ENCODE measurements at places on chromosomes 11 and 22.

GRCh38 chr22:23970816-23971486, 3.3 kb downstream of the DDT start:
- DNase-seq = no peak

- no peak for DNase-seq
Measured at GRCh38 chr22:50053861-50054260, 4.2 kb downstream of the TTLL8 start.

GRCh38 chr11:975827-976226, 50.2 kb downstream of the AP2A2 start:
- DNase-seq = no peak

DNA sequence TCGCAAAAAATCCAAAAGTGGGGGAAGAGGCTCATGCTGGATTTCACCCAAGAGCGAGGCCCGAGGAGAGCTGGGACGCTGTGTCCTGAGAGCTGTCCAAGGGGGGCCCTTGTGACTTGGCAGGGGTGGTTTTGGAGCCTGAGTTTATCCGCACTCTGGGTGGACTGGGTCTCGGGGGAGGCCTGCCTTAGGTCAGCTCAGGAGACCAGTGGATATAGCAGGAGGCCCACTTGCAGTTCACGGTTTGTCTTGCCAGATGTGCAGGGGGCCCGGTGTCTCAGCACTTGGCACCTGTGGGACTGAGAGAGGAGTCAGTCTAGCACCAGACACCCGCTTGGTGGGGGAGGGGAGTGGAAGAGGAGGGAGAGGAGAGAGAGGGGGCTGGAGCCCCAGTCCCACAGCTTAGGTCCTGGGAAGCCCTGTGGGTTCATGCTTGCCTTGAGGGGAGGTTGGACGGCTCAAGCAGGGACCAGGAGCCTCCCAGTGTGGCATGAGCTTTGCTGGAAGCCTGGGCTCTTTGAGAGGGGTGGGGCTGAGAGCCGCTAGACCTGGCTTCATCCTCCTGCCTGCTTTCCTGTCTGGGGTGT, 33.4 kb downstream of the PARVB start:
- no peak for DNase-seq

- DNase-seq = no peak
Measured at GRCh38 chr11:119316729-119317591, at the start of gene MCAM. MCAM (minus strand) TSS chr11:119317130; CDS start chr11:119317101, 29 bp downstream.

GRCh38 chr11:96161307-96162089, 181.5 kb downstream of the MAML2 start:
- DNase-seq = no peak

GRCh38 chr11:122900587-122901202, 18.1 kb downstream of the JHY start:
- no peak for DNase-seq

GRCh38 chr11:910044-910588, 494 bp downstream of the CHID1 start:
- no peak for DNase-seq

DNA sequence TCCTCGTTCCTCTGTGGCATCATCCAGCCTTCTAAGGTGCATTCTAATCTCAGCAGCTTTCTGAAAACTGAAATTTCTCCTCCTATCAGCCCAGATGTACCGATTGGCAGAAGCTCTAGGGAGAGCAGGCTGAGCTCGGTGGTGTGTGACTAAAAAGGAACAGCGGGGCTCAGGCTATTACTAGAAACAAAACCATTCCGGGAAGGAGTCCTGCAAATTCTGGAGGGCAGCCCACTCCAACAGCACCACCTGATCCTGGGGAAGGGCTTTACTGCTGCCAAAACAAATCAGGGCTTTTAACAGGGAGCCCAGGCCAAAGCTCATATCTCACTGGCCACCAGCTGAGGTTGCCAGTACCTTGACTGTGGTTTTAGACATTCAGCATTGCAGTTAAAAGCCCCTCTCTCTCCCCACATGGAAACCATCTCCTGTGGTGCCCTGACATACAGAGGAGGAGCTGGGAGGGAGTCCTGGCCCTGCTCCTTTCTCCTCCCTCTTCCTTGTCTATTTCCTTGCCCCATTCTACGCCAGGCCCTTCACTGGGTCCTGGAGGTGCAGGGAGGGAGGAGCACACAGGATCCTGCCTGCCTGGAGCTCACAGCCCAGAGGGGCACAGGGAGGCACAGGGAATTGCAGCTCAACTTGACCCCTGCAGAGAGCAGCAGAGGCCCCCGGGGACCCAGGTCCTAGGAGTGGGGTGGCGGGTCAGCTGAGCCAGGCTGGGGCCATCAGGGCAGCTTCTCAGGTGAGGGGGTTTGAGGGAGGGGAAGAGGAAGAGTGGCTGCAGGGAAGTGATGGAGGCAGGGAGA, 889 bp downstream of the PLAAT4 start:
- DNase-seq = no peak

GRCh38 chr11:59262177-59262818, 49.6 kb upstream of the MPEG1 start:
- no peak for DNase-seq

GRCh38 chr11:45158891-45159605, 12.6 kb downstream of the PRDM11 start:
- no peak for DNase-seq

- DNase-seq = no peak
Measured at GRCh38 chr11:123694551-123694950, 40.1 kb upstream of the SCN3B start.

GRCh38 chr22:30439836-30440235, 14.3 kb downstream of the MTFP1 start:
- DNase-seq = no peak

DNA sequence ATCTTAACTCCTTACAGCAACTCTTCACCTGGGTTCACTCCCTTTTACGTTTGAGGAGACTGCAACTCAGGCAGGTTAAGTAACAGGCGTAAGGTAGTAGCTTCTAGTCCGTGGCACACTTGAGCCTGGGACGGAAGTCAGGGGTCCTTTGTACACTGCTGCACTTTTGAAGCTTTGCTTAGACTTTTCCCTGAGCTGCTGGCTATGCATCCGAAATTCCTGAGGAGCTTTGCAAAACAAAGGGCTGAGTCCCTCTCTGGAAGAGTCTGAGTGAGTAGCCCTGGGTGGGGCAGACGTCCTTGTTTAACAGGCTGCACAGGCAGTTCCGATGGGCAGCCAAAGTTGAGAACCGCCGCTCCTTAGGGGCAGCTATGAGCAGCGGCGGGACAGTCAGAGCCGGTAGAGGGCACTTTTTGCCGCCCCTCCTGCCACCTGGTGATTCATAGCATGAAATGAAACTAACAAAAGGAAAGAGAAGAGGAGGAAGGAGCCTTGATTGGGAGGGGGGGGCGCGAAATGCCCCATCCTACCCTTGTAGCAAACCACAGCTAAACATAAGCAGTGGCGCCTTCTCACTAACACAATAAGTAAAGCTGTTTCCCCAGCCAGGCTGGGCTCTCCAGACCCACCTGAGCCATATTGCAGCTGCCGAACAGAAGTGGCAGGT, 1.4 kb downstream of the TMEM109 start:
- DNase-seq = peak; percentile 76

DNA sequence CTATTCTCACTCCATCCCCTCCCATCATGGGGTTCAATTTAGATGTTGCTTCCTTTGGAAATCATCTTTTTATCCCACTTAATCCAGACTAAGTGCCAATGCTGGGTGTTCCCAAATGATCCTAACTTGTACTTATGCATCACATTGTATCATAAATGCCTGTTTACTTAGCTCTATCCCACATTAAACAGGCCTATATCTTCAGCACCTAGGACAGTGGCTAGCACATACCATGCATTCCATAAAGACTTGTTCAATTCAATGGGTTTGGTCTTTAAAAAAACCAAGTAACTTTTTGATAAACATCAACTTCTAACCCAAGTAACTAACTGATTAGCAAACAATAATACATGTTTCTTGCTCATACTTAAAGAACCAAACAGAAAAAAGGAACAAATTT, 40.6 kb downstream of the RSF1 start:
- DNase-seq = no peak

DNA sequence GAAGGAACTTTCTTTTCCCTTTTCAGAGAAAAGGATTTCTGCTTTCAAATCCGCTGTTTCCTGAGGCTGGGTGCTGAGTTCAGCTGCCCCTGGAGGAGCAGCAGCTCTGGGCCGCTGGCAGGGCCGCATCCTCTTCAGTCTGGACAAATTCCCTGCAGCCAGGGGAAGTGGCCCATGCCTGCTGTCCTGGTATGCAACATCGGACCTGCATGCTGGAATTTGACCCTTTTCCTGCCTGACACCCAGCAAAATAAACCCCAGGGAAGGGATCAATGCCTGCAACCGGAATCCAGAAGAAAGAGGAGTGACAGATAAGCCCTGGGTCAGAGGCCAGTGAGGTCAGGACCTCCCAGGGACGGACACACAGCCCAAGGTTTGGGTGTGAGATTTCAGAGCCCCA, 54.1 kb upstream of the LINC01488 start:
- DNase-seq = no peak

DNA sequence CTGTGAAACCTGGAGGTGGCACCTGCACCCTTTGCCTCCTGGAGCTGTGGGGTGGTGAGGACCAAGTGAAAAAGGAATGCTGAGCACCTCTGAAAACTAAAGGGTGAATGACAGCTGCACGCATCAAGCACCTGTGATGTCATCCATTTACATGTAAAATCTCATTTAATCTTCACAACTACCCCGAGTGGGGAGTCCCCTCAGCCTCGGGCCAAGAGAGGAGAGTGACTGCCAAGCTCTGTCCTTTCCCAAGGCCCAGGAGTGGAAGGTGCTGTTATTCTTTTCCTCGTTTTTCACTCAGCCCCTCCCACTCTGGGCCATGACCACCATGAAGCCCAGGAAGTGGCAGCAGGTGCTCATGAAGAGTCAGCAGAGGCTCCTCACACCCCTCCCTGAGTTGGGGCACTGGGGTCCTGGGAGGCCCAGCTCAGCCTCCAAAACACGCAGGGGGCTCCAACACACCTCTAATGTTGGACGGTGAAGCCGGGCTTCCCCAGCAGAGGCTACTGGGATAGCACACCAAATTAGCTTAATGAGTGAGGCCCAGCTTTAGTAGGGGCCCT, 35.7 kb downstream of the NECTIN1 start:
- DNase-seq = no peak

DNA sequence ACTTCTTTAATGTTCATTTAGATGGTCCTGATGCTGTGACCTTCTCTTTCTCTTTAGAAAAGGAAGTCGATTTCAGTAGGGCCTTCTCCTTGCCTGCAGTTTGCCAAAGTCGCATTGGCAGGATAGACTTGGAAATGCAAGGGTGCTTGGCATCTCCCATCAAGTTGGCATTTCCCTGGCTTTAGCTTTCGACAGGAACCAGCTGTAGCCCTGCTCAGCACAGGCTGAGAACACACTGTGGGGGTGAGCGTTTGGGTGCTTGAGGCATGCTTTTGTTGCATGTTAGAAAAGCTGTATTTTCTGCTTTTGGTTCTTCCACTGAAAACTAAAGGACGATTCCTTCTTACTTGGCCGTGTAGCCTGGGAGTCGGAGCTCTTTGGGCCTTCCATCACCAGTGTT, 37.7 kb downstream of the LDLRAD3 start:
- DNase-seq = no peak

DNA sequence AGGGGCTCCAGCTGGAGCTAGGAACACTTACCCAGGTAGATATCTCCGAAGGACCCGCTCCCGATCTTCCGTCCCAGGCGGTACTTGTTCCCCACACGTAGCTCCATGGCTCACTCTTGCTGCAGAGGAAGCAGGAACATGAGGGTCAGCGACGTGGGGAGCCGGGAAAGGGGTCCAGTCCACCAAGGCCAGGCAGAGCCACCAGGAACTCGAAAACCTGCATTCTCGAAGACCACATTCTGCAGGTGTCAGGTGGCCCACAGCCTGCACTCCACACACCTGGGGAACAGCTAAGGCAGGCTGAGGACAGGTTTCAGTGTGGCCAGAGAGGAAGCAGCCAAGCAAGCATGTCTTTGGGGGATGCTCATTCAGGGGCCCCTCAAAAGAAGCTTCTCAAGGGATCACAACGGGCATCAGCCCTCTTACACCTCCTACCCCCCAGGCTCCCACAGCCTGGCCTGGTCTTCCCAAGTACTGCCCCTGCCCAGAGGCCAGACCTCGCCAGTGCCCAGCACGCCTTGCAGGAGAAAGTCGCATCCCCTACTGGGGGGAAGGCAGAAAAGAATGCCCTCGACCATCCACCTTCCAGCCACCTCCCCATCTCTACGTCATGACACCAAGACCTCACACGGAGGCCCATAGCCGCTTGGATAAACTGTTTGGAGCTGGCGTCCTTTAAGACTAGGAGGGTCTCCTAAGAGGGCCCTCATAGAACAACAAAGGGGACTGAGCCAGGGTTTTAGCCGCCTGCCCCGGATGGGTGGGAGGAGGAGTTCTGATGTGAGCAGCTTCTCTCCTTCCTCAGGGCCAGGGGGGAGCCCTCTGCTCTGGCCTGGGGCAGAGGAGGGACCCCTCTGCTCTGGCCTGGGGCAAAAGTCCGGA, 2.9 kb downstream of the CSNK1E start:
- no peak for DNase-seq

DNA sequence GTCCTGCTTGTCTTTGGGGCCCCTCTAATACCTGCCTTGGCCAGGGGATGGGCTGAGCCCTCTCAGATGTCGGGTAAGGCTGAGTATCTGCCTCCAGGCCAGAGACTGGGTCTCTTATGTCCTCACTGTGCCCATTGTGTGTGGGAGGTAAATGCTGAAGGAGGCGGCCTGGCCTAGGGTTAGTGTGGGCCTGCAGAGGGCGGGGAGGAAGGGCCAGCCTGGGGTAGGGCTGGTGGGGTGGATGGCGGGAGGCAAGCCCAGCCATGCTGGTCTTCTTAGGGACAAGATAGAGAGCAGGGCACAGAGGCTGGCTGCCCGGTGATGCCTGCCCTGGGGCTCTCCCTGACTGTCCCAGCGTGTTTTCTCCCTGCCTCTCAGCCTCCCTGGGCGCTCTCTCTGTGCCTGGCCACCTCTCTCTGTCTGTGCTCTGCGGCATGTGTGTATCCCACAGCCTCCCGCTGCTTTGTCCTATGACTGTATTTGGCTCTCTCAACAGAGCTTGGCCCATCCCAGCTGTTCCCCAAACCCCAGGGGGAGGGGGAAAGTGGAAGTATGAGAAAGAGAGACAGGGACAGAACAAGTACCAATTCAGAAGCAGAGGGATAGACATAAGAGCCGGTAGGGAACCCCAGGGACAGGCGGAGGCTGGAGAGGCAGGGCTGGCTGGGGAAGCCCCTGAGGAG, 57.0 kb downstream of the PDE2A start:
- no peak for DNase-seq

- no peak for DNase-seq
Measured at GRCh38 chr11:73189723-73190556, 28.1 kb upstream of the P2RY2 start.

DNA sequence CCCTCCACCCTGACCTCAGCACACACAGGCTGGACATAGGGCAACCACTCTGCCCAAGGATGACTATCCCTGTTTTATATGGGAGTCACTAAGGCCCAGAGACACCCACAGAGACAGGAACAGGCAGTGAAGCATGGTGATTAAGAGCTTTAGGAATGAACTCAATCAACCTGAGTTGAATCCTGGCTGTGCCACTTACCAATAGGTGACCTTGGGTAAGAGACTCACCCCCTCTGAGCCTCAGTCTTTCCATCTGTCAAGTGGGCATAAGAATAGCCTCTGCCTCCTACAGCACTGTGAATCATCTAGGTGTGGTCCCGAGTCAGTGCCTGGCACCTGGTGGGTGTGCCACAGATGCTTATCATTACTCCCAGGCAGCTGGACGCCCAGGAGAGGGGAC, 6.8 kb downstream of the CRYBB1 start:
- DNase-seq = no peak

GRCh38 chr11:117993988-117994745, 8.0 kb downstream of the IL10RA start:
- no peak for DNase-seq

All from CD4-positive, alpha-beta T cell treated with Interleukin-6 at 100 ng/mL for 8 hours (primary cell).